ENCODE measurements at places on chromosomes 3 and 15.
A peak's percentile ranks its signal among the peaks of the same experiment; 100 is the strongest.

DNA sequence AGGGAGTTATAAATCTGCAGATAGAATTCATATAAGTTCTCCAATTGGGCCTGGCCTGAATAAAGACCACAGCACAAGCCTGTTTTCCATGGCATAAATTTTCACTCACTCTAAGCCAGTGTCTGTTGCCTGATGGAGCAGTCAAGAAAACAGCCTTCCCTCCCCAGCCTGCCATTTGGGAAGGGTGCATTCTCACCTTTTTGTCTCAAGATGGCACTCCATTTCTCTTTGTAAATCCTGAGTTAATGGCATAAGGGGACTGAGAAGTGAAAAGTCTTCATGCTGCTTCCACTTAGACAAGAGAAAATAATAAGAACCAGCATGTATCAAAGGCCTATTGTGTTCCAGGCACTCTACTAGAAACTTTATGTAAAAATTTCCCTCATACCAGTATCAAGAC lies 115.6 kb upstream of the MANF start:
- DNase-seq = no peak

DNA sequence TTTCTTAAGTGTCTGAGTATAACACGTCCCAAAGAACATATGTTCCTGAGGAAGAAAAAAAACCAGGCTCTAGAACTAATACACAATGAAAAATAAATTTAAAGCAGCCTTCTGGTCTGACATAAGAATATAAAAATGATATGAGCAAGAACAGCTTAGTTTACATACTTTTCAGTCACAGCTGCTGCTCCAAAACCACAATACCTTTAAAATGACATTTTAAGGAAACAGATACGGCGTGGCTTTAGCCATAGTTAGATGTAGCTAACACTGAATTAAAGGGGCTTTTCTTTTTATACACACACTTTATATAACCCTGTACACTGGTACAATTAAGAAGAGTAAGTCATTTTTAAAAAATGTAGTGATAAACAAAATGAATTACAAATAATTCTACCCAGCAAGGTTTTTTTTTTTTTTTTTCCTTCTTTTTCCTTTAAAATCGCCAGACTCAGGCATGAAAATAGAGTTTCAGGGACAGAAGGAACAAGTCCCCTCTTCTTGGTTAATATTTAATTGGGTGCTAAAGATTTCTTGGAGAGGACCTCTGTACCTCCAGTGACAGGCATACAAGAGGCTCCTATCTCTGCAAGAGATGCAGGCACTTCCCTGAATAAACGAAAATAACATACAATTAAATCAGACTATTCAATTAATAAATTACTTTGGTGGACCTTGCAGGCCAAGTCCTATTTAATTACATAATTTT lies 265.6 kb downstream of the FOXP1 start:
- no peak for DNase-seq

DNA sequence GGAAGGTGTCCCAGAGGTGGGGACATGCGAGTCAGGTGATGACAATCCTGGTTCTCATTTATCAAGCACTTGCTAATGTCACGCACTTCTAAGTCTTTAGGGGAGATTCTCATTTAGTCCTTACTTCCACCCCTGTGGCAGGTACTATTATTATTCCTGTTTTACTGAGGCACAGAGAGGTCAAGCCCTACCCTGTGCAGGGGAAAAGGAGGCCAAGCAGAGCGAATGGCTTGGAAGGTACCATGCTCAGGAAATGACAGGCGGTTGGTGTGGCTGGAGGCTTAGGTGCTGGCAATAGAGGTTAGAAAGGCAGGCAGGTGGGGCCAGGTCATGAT lies 268.9 kb downstream of the UACA start:
- no peak for DNase-seq

DNA sequence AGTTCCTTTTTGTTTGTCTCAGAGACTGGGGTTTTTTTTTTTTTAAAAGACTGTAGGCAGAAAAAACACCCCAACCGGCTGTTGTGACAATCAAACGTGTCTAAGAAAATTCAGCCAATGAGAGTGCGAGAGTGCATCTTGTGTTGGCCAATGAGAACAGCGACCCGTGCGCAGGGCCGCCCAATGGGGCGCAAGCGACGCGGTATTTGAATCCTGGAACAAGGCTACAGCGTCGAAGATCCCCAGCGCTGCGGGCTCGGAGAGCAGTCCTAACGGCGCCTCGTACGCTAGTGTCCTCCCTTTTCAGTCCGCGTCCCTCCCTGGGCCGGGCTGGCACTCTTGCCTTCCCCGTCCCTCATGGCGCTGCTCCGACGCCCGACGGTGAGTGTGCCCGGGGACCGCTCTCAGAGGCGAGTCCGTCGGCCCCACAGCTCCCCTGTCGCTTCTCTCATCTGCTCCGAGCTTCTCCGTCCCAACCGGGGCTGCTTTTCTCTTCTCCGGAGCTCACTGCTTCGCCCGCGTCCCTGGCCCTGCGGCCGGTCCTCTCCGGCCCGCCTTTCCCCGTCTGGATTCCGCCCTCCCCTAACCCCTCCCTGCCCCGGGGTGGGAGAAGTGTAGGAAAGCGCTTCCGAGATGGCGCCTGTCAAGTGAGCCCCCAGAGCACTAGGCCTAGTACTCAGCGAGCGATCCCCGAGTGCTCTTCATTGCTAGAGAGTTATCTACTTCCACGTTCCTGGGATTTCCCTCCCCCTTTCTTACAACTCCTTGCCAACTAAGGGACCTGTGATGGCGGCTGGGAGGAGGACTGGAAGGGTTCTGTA lies at the start of gene CCNB2:
CCNB2 (plus strand) TSS at position 235 of the 821 bp plus-strand sequence; CDS start at position 358, 123 bp downstream.
- peak; percentile 75 for DNase-seq

GRCh38 chr15:68408971-68409370 lies 23.0 kb downstream of the ITGA11 start:
- DNase-seq = no peak

GRCh38 chr3:101183151-101183550 lies 137.2 kb downstream of the IMPG2 start:
- no peak for DNase-seq

DNA sequence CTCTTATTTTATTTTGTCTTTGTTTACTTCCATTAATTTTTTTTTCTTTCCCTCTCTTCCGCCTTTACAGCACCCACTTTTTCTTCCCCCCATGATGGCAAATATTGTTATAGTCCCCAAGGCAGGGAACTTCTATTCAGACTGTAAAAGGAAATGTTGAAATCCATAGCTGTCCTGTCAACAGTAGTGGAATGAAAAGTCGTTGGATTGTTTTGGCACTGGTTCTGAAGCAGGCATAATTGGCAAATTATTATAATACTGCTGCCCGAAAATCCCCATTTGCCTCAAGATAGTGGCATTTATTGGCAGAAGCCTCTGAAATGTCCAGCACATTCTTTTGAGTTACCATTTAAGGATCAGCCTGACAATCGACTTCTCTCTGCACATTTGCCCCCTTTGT lies 150.6 kb downstream of the TPRG1 start:
- DNase-seq = no peak

GRCh38 chr3:177523872-177524438 lies 326.7 kb upstream of the TBL1XR1 start:
- DNase-seq = no peak
